NCI-H774 (cell line): ENCODE measurements at places on chromosomes 6 and 20.

DNA sequence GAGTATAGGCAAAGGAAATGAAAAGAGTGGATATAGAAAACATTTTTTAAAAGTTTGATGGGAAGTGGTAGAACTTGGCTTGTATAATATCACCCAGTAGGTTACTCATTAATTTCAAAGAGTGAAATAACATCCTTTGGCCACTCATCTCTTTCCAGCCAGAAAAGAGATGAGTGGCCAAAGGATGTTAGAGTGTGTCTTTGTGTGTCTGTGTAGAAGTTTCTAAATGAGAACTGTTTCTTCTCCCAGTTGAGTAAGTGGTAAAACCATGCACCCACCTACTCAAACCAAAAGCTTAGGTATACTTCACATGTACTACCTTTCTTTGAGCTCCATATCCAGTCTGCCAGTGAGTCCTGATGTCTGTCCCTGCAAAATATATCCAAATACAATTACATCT lies 47.7 kb upstream of the TMEM244 start:
- no peak for DNase-seq

DNA sequence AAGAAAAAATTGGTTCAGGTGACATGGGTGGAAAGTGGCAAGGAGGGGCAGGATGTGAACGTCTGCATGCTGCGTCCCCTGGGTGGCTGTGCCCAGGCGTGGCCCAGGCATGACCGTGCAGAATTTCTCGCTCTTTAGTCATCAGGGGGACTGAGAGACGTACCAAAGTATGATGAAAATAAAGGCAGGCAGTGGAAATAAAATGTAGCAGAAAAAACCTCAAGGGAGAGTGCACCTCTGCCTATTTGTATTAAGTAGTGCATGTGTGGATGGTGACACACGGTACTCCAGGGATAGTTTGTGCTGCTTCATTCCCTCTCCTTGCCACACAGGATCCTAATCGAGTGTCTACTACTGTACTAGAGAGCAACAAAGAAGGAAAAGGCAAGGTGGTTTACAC lies 81.1 kb downstream of the ATP9A start:
- no peak for DNase-seq

- DNase-seq: peak; percentile 93
Measured at GRCh38 chr6:169051371-169051770, 202.3 kb downstream of the THBS2 start.

- DNase-seq: no peak
Measured at GRCh38 chr6:130585587-130585986, 219.8 kb downstream of the TMEM200A start.

- DNase-seq: no peak
Measured at GRCh38 chr6:146135167-146135566, 106.3 kb downstream of the GRM1 start.

- DNase-seq: no peak
Measured at GRCh38 chr20:59333951-59334350, 33.5 kb downstream of the EDN3 start.

DNA sequence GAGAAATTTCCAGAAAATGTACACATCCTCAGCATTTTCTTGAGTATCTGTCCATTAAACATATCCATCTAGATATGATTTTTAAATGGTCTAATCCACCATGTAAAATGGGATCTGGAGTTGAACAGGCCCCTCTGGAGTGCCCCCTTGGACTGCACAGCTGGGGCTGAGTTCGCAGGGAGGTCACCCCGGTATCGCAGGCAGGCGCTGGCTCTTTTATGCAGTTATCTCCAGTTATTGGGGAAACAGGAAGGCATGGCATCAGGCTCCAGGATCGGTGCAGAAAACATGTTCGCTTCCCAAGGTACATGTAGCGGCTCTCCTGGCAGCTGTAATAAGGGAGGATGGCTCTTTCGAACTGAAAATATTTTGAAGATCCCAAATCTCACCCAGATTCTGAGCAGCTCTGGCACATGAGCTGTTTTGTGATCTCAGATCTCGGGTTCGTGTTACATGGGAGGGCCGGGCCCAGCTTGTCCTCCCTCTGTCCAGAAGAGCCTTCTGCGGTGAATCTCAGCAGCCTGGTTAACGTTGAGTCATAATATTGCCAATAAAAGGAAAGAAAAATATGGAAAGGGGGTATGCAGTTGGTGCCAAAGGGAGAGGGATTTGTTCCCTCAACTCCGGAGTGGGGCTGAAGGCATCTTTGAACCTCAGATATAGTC lies 167.7 kb downstream of the EYA2 start:
- DNase-seq: no peak

GRCh38 chr6:124536157-124536841 lies 425.9 kb upstream of the RNF217 start:
- no peak for DNase-seq

GRCh38 chr20:39913274-39913673 lies 775.8 kb downstream of the MAFB start:
- DNase-seq: no peak
